Ascending aorta (tissue), 2 donors: ENCODE measurements at places on chromosomes 6 and 20.

- no peak for DNase-seq
Observed at GRCh38 chr6:6998194-6998569, 109.6 kb upstream of the RREB1 start.

DNA sequence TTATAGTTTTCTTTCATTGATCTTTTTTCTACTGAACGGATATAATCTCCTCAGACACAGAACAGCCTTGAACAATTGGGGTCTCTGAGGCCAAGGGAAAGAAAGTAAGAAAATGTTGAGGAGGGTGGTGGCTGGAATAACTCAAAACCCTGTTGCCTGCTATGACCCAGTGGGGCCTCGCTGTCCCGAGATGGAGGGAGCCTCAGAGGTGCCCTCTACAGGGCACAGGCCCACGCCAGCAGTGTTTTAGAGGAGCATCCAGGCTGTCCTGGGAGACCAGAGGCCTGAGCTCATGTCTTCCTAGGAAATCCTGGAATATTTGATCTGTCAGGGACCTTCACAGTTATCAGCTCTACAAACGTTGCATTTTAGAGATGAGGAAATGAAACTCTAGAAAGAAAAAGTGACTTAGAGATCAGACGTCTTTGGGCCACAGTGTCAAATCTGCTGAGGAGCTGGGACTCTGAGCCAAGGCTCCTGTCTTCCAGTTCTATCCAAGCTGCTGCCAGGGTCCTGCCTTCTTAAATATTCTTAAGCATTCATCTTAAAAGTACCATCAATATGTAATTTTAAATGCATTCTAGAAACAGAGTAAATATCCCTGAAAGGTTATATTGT is 26.3 kb downstream of the ALDH5A1 start:
- DNase-seq, result peak; percentile 79

DNA sequence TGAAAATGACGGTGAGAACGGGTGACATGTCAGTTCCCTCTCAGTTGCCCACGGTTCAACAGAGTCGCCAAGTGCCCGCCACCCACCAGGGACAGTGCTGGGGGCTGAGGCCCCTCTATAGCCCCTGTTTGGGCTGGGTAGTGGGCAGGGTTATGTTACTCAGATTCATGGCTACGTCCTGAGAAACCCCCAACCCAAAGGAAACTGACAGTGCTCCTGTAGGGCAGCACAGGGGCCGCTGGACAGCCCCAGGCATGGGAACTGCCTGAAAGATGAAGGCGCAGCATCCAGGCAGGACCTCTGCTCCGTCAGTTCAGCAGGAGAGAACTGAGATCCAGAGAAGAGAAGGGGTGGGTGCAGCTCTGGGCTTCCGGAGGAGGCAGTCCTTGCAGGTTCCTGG is 118.9 kb upstream of the PMEPA1 start:
- no peak for DNase-seq

DNA sequence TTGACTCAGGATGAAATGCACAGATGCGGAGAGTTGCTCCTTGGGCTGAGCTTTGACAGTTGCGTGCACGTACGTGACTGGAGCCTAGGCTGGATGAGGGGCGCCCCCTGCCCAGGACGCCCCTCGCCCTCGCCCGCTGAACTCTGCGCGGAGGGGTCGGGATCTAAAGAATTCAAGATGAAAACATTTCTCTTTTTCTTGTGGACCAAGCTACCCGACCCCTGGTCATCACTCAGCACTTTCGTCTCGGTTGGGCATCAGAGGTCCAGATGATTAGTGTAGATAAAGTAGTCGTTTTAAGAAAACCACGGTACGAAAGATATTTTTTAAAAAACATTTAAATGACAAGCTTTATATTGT is 700 bp downstream of the DTD1 start:
- no peak for DNase-seq

DNA sequence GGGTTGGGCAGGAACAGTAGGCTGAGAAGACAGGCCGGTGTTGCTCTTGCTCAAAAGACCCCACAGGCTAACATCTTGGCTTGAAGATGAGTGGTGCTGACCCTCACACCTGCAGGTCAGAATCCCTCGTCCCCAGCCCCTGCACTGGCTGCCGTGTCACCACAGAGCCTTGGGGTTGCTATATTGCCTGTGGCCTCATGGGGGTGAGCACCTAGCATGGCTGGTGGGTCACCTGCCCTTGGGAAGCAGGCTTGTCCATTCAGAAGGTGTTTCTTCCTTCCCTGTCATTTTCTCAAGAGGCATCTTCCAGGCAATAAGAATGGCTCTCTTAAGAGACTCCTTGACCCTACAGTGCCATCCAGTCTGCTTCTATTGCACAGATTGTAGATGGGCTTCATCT is 7.7 kb downstream of the SLC22A16 start:
- DNase-seq, result no peak

- DNase-seq, result no peak
Observed at GRCh38 chr6:136566007-136566487, 15.8 kb upstream of the MAP7 start.

DNA sequence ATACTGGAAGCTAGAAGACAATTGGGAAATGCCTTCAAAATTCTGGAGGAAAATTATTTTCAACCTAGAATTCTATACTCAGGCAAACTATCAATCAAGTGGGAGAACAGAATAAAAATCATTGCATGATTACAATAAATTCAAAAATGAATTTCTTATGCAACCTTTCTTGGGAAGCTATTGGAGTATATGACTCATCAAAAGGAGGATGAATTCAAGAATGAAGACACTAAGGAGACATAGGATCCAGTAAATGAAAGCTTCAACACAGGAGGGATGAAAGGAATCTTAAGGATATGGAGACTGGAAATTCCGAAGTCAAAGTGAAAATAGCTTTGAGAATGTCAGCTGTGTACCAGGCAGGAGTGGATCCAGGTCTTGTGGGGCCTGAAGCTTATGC is 12.6 kb upstream of the UBR2 start:
- DNase-seq, result no peak

GRCh38 chr6:88705601-88706000 is 257.8 kb downstream of the RNGTT start:
- no peak for DNase-seq

DNA sequence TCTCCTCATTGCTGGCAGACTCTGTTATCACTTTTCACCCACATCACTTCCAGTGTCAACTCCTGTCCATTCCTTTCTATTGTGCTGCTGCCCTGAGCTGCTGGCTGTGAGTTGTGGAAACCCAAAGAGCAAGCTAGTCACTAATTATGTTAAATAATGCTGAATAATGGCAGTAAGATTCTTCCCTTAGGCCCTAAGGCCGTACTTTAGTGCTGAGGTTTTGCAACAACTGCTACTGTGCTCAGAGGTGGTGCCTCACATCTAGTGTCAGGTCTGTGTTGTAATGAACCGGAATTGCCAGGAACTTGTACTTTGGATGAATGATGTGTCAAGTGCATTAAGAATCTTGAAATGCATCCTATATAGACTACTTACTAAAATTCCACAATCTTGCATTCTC is 372.2 kb upstream of the RNF217 start:
- no peak for DNase-seq

GRCh38 chr6:106037060-106037459 is 49.1 kb upstream of the PRDM1 start:
- DNase-seq, result no peak

DNA sequence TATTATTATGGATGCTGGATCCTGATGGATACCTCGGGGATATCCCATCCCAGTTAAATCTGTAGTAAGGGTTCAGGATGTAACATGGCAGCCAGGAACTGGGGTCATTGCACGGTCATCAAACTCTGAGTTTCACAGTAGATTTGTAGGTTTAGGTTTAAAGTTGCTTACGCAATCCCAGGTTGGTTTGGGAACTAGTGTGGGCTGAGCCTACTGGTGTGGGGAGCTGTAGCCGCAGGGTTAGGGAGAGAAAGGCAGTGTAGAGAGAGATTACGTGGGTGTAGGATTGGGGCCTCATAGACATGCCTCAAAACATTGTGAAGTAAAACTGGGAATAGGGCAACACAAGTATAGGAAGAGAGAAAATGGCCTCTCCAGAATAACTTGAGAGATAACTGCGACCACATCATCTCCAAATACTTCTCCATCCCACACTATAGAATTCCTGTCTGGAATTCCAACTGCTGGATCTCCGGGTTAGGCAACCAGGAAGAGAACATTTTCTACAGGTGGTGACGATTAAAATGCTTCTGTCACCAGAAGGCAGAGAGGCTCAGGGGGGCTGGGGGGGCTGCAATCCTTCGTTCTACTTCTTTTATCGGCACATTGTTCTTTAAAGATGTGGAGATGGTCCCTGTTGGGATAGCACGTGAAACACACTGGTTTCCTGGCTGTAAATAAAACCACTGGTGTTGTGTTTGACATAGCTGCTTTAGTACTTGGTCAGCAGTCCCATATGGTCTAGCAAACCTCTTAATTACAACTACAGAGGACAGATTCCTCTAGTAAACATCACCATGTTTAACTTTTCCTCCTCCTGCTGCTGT is 44.9 kb upstream of the TMEM170B start:
- DNase-seq, result no peak

GRCh38 chr6:75115481-75115880 is 90.4 kb downstream of the COL12A1 start:
- DNase-seq, result no peak

DNA sequence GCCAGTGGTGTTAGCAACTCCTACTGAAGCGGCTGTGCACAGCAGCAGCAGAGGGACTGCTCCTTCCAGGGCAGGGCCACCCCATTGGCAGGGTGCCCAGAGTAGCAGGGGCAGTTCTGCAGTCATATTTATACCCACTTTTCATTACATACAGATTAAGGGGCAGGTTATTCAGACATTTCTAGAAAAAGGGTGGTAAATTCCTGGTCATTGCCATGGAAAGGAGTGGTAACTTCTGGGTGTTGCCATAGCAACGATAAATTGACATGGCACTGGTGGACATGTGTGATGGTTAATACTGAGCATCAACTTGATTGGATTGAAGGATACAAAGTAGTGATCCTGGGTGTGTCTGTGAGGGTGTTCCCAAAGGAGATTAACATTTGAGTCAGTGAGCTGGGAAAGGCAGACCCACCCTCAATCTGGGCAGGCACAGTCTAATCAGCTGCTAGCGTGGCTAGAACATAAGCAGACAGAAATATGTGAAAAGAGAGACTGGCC is 45.0 kb downstream of the IYD start:
- DNase-seq, result no peak
